ENCODE measurements at places on chromosomes 4 and X.
A peak's percentile ranks its signal among the peaks of the same experiment; 100 is the strongest.

- no peak for DNase-seq
Observed at GRCh38 chr4:32485956-32486355, 1765.8 kb downstream of the PCDH7 start.

DNA sequence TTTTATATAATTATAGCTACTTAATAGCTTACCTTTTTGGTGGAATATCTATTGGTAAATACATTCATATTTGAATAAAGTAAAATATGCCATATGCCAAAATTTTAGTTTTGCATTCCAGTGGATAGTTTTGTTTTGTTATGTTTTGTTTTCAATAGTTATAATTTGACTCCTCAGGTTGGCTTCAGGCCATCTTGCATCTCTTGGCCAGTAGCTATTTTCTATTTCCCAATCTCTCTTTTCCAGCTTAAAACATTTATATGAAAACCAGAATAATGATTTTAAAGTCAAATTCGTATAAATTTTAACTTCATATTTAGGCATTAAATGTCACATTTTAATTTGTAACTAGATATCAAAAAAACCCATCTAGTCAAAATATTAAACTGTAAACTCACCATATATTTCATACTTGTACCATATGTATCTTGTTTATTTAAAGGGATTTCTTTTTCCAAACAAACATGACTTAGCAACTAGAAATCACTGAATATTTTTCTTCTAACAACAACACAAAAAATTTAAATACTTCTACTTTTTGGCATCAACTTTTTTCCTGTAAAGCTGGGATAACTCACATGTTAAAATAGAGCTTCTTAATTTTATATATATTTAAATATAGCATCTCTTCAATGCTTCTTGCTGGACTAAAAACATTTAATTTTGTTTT is 1209.6 kb downstream of the PCDH7 start:
- DNase-seq, result no peak

DNA sequence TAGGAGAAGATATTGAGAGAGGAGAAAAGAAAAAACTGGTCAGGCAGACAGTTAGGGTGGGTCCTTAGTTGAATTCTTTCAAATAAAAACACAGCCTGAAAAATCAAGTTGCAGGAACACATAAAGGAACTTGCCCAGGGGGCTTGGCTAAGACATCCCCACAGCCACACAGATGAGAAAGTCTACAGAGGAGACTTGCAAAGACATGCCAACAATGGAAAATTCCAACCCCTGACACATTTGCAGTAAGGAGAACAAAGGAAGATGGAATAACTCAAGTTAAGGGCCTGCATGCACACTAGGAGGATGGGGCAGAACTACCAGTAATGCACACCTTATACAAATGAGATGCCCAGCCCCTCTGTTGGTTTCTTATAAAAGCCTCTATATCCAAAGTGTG is 197.6 kb downstream of the CPXCR1 start:
- DNase-seq, result no peak

DNA sequence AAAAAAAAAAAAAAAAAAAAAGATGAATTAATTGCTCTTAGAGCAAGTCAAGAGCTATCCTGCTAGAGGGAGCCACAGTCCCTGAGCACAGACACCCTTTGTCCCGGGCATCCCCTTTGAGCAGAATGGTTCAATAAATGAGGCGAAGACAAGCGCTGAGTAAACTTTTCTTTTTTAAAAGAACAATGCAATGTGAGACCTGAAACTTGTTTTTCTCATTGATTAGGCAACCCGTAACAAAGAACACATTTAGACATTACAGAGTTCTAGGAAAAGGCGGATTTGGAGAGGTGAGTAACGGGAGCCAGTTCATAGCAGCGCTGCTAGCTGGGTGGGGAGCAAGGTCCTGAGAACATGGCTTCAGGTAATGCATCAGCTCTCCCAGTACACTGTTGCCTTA is 46.1 kb downstream of the GRK4 start:
- DNase-seq, result no peak

GRCh38 chrX:68292471-68292870 is 140.8 kb downstream of the OPHN1 start:
- no peak for DNase-seq

GRCh38 chr4:76226418-76226817 is 12.8 kb upstream of the SCARB2 start:
- no peak for DNase-seq

DNA sequence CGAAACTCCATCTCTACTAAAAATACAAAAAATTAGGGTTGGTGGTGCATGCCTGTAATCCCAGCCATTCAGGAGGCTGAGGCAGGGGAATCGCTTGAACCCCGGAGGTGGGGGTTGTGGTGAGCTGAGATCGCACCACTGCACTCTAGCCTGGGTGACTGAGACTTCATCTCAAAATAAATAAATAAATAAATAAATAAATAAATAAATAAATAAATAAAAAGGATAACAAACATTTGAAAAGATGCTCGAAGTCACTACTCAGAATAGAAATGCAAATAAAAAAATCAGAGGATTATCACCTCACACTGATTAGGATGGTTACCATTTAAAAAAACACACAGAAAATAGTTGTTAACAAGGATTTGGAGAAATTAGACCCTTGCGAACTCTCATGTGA is 73.8 kb downstream of the LARP1B start:
- DNase-seq, result no peak

DNA sequence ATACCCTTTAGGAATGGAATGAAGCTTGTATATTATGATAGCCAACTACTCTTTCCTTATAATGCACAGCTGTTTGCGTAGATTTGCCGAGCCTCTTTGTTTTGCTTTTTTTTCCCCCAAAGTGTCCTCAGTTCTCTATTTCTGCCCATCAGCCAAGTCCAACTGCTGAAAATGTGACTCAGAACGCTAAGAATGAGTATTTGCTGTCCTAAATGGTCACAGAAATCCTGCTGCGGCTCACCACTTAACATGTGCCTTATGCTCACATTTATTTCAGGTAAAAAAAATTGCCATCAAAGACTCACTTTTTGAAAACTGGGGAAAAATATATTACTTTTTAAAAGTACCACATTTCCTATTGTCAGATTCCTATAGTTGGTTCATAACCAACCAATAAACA is 36.9 kb downstream of the GABRA4 start:
- DNase-seq, result no peak

GRCh38 chr4:165537028-165537648 is 158.3 kb downstream of the CPE start:
- no peak for DNase-seq

DNA sequence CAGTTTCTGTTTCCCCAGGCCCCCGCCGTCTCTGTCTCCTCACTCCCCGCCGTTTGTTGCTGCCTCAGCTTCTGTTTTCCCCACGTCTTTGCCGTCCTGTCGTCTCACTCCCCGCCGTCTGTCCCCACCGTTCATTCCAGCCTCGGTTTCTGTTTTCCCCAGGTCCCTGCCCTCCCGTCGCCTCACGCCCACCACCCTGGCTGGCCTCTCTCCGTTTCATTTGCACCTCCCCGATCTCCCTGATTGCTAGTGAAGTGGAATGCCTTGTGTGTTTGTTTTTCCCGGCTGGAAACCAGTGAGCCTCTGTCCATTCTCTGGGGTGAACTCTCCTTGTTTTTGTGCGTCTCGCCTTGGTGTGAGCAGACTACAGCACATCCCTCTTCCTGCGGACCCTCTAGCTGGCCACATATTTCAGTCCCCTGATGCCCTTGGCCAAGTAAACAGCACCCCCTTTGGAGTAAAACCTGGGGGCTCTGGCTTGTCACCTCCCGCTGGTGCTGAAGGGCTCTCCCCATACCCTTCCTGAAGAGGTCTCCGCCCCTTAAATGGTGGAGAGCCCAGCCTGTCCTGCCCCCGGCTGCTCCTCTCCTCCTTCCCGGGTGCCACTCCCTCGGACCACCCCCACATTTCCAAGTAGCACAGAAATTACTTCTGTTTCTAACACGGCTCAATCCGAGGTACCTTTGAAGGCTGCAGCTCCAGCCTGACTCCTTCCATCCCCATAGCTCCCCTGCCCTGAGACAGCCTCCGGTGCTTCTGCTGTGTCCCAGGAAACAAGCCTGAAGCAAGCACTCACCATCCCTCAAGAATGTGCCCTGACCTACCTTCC is 13.2 kb downstream of the TMEM175 start:
- DNase-seq, result no peak

GRCh38 chr4:73706811-73707210 is 33.6 kb upstream of the CXCL8 start:
- no peak for DNase-seq

- no peak for DNase-seq
Observed at GRCh38 chr4:85932500-85933290, 427.2 kb downstream of the MAPK10 start.

GRCh38 chrX:81174286-81174685 is 27.4 kb downstream of the HMGN5 start:
- no peak for DNase-seq

- DNase-seq, result no peak
Observed at GRCh38 chr4:76204936-76205335, 8.7 kb downstream of the SCARB2 start.

GRCh38 chrX:107348990-107349389 is 100.5 kb upstream of the FRMPD3 start:
- DNase-seq, result no peak

- DNase-seq, result no peak
Observed at GRCh38 chr4:72312032-72312650, 256.9 kb downstream of the ADAMTS3 start.

- no peak for DNase-seq
Observed at GRCh38 chr4:6011686-6012085, 6.5 kb downstream of the C4orf50 start.

GRCh38 chr4:7673121-7673520 is 238.4 kb upstream of the PSAPL1 start:
- no peak for DNase-seq

GRCh38 chr4:56077676-56078075 is 128.9 kb downstream of the CEP135 start:
- no peak for DNase-seq

DNA sequence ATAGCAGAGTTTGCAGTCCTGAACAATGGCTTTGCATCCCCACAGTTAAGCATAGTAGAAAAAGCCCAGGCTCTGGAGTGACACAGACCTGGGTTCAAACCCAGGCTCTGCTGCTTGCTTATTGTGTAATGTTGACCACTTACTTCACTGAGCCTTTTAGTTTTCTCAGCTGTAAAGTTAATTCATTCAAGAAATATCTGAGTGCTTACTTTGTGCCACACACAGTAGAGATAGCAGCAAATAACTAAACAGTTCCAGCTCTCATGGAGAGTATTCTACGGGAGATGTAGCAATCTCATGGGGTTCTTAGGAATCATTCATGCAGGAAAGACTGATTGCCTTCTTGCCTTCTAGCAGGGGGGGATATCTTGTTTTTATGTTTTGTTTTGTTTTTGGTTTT is 63.2 kb downstream of the SLC9A6 start:
- DNase-seq, result no peak

DNA sequence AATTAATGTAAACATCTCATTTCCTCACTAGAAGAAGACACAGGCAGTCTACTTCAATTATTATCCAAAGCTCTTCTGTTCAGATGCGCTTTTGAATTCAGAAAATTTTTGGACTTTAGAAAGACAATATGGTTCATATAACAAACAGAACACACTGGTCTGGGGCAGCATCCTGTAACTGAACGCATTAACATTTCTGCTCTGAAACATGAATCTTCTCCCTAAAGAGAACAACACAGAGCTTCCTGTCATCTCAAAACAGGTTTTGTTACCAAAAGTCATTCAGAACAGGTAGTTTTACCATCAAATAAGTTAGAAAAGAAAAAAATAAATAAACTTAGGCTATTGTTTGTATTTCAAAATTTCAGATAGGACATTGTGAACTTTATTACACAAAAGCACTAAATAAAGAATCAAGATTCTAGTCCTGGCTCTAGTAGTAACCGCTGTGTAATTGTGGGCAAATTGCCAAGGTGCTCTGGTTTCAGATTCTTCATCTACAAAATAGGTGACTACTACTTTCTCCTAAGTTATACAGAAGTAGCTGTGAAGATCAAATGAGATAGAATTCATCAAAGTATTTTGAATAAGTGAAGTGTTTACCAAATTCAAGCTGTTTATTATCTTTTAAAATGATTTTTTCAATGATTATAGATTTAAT is 252.3 kb upstream of the RASGEF1B start:
- no peak for DNase-seq

- DNase-seq, result no peak
Observed at GRCh38 chr4:149723065-149723464, 92.6 kb downstream of the IQCM start.

DNA sequence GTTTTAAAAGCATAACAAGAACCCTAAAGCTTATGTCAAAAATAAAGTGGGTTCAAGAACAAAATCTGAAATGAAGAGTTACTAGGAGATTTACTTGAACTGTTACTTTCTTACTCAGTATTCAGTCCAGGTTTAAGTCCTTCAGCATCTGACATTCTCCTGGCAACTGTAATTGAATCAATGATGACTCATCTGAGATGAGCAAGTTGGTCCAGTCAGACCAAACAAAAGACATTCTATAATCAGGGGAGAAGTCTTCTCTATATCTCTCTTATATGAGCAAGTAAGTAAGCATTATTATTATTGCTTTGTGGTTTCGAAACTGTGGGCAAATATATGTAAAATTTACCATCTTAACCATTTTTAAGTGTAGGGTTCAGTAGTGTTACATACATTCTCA is 34.6 kb downstream of the MAP9 start:
- DNase-seq, result no peak

- no peak for DNase-seq
Observed at GRCh38 chr4:35189988-35190613, 1054.2 kb downstream of the ARAP2 start.

DNA sequence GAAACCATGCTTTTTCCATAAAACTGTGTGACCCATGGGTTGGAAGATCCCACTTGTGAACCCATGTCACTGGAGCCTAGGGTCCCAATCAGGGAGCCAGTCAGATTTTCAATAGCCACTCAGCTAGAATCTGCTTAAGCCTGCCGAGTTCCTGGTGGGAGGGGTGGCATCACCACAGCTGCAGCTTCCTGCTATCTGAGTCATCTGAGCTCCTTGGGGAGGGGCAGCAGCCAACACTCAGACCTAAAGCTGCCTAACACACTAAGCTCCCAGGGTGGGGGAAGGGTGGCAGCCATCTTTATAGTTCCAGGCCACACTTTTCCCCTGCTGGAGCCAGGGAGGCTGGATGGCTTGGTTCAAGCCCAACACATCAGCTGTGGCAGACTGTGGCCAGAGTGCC is 350.1 kb downstream of the C4orf33 start:
- DNase-seq, result peak; percentile 16

GRCh38 chr4:31194823-31195222 is 474.7 kb downstream of the PCDH7 start:
- no peak for DNase-seq

DNA sequence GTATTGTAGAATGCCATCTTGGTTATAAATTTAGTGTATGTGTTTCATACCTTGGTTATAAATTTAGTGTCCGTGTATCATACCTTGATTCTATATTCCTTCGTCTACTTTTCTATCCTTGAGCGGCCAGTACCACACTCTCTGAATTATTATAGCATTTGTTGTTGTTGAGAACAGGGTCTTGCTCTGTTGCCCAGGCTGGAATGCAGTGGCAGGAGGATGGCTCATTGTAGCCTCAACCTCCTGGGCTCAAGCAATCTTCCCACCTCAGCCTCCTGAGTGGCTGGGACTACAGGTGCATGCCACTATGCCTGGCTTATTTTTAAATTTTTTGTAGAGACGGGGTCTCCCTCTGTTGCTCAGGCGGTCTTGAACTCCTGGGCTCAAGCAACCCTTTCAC is 50.1 kb downstream of the FAM193A start:
- DNase-seq, result no peak

- no peak for DNase-seq
Observed at GRCh38 chr4:173543266-173543665, 13.2 kb upstream of the HAND2 start.
